ENCODE measurements at places on chromosomes 16 and 17. TPM values are rescaled to one million over a fixed set of nuclear protein-coding genes. Genes with fewer than 3 reads are reported as not detected.

DNA sequence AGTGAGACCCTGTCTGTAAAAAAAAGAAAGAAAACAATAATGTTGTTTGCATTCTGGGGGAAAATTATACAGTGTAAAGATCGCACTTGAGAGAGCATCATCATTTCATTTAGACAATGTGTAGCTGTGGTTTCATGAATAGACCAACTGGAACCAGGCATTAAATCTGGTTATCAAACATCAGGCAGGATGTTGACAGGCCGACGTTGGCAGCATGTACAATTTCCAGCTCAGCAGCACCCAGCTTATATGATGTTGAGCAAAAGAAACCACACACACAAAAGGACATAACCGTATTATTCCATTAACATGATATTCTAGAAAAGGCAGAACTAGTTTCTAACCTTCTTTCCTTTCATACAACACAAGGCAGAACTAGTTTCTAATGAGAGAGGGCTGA, 5.8 kb downstream of the MARVELD3 start:
- H3K4me1 ChIP-seq: no peaks in the 10 kb centered on the region
- H3K27ac ChIP-seq: no peak overlapping the region
- H3K27me3 ChIP-seq: no peaks in the 10 kb centered on the region
- H3K36me3 ChIP-seq: no peaks in the 10 kb centered on the region
- no peak overlapping the region for H3K4me3 ChIP-seq
- no peak for DNase-seq

CD300E gene
- not detected for total RNA-seq

DPEP2 gene
- not detected for total RNA-seq

DNA sequence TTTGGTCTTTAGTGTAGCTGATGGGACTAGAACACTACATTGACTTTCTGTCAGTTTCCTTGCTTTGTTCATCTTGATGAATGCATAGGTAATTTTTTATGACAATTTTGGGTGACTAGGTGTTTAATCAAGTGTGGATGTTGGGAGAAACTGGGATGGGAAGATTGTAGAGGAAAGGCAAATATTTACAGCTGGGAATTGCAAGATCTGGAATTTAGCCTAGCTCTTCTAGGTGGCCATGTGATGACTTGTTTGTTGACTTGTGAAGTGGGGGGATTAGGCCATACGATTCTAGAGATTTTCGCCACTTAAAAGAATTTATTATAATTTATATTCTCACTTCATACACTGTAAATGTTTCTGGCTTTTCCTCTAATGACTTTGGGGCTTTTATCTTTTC, 480.3 kb upstream of the GOT2 start:
- DNase-seq: no peak
- no peak overlapping the region for H3K4me3 ChIP-seq
- H3K4me1 ChIP-seq: peaks cover 22% of the 10 kb centered on the region
- no peaks in the 10 kb centered on the region for H3K27me3 ChIP-seq

DNA sequence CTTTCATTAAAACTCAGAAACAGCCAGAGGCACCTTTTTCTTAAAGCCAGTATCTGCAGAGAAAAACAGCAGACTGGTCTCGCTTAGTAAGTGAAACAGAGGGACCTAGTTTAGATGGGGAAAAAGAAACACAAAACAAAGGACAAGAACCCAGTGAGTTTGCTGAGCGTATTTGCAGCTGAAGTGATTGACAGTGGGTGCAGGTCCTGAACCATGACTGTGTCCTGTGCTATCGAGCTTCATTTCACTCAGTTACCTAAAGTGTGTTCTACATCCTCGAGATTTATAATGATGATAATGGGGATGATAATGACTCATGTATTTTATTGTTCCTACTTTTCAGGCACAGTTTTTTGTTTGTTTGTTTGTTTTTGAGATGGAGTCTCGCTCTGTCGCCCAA, 31.7 kb upstream of the WFIKKN2 start:
- no peak for DNase-seq
- no peak overlapping the region for H3K4me3 ChIP-seq
- no peaks in the 10 kb centered on the region for H3K27me3 ChIP-seq
- H3K36me3 ChIP-seq: no peaks in the 10 kb centered on the region
- peak overlapping the region; percentile 32 for H3K27ac ChIP-seq

DNA sequence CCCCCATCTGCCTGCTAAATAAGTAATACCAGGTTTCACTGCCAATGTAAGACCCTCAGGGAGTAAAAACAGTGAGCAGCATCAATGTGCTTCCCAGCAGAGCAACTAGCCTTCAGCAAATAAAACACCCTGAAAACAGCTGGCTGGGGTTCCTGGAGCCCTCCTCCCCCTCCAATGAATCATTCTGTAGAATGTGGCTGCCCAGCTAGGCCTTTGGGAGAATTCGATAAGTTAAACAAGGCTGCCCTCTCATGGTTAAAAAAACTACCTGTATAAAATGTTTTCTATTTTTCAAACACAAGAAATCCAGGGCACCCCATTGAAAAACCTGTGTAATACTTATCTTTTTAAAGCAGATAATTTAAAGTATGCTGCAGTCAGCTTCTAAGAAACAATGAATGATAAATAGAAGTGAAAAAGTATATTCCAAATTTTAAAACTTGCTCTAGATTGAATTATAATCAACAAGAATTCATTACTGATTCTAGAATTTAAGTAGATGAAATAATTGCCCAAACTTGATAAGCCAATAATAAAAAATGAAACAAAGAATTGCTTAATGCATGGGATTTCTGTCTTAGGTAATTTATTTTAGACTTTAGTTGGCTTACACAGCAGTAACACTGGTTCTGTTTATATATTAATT, 9.4 kb upstream of the TOM1L1 start:
- DNase-seq: peak; percentile 70
- H3K27ac ChIP-seq: no peak overlapping the region
- H3K4me1 ChIP-seq: peaks cover 5% of the 10 kb centered on the region
- no peak overlapping the region for H3K4me3 ChIP-seq
- no peaks in the 10 kb centered on the region for H3K27me3 ChIP-seq
- no peaks in the 10 kb centered on the region for H3K36me3 ChIP-seq

- peaks cover 42% of the 10 kb centered on the region for H3K4me1 ChIP-seq
Observed at GRCh38 chr16:79754081-79754480, 153.5 kb upstream of the MAF start.

VWA3A gene
- 0.12 TPM for total RNA-seq

GRCh38 chr17:65918500-65918899, 273.4 kb downstream of the CEP112 start:
- H3K4me3 ChIP-seq: no peak overlapping the region
- H3K4me1 ChIP-seq: no peaks in the 10 kb centered on the region
- no peak overlapping the region for H3K27ac ChIP-seq
- peaks cover 4% of the 10 kb centered on the region for H3K36me3 ChIP-seq
- no peaks in the 10 kb centered on the region for H3K27me3 ChIP-seq

GRCh38 chr17:16329519-16330271, 23.6 kb downstream of the CENPV start:
- peak; percentile 80 for DNase-seq
- peaks cover 12% of the 10 kb centered on the region for H3K4me1 ChIP-seq

Data from MCF 10A (cell line).